ENCODE measurements at places on chromosomes 7 and 10.
A peak's percentile ranks its signal among the peaks of the same experiment; 100 is the strongest.

DNA sequence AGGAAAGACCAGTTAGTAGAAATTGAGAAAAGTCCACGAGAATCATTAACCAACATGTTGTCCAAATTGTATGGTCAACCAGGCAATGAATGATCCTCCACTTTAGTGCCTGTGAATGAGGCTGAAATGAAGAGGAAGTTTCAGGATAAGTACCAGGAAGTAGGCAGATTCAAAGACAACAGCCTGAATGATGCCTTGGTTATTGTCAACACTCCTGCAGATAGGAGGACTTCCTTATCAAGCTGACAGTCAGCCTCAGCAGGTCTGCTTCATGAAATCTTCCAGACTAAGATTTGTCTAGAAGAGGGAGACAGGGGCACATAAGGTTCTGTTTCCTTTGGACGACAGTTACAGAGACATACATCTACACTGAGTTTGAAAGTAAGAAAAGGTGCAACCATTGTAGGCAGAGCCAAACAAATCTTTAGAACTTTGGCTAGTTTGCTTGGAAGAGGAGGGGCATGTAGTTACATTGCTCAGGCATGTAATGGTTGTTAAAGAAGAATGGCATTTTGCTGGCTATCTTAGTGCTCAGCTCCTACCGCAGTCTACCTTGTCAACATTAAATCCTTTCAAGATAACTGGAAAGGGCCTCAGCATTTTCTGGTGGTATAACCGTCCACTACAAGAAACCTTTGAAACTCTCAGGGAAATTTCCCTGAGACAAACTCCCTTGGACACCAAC, 81.4 kb downstream of the ABI1 start:
- no peak for DNase-seq

- peak; percentile 80 for DNase-seq
Measured at GRCh38 chr10:97914837-97915211, 65.2 kb downstream of the GOLGA7B start.

DNA sequence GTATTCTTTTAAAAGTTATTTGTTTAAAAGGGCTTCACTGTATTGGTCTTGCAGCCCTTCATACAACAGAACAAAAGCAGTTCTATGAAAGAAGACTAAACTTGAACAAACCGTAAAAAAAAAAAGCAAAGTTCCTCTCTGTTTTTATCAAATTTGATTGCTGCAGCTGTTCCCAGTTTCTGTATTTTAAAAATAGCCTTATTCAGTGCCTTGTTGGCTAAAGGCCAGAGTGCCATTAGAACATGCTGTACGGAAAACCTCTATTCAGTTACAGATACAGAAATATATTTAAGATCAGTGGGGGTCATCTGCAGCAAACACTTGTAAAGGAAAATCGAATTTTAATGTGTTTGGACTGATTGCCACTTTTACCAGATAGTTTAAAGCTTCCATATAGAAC, 207.8 kb upstream of the ETV1 start:
- DNase-seq: no peak

DNA sequence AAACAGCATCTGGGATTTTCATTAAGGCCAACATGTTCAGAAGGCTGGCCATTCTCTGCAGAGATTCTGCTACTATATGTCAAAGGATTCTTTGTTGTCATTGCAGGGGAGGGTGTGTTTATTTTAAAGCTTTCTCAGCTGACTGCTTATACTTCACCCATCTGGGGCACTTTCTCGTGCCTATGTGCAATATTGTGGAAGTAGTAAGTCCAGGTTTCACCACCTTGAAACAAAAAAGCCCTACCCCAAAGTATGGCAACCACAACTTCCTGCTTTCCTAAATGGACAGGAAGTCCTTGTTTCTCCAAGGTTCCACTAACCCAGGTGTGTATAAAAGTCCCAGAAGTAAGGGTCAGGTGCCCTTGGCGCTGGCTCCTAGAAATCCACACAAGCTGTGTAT, 58.7 kb upstream of the COL1A2 start:
- DNase-seq: no peak

DNA sequence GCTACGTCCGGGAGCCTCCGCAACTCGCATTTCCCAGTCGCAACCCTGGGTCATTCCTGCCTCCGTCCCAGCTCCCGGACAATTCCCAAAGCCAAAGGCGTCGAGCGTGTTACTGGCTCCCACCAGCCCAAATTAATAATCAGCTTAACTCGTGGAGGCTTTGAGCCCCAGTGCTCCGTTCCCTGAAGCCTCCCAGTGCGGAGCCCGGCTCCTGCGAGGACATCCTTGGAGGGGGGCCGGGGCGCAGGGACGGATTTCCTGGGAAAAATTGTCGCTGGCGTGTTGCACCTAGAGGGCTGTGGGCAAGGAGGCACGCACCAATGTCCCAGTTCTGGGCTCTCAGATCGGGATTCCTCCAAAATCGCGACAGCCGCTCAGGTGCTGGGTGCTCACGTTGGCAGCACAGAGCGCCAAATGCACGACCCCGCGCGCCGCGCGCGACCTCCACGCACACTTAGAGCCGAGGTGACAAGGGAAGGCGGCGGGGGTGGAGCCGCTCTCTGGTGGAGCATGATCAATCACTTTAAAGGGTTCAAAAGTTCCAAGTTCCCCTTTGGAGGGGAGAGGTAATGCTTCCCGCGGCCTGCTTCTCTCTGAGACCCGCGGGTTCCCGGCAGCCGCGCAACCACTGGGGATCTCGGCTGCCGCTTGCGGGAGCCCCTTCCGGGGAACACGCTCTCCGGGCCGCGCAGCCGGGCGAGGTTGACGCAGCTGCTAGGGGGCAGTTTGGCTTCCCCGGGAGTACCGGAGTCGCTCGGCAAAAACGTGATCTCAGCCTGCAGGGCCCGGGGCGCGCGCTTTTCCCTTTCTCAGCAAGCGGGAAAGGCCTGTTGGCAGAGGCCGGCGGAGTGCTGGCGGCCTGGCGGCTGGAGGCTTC, 25.5 kb downstream of the SKIDA1 start:
- DNase-seq: no peak

DNA sequence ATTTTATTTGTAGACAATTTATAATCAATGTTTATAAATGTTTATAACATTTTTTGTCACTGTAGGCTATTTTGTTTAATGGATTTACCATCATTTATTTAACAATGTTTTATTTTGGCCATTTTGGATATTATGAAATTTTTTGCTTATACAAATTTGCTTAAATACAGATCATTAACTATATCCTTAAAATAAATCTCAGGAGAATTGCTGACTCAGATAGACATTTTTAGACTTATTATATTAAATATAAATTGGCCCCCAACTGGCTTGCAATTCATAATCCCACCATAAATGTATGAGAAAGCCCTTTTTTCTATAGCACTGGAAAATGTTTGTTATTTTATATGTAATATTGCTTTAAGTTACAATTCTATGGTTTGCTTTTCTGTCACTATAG, 3.8 kb upstream of the CLRN3 start:
- no peak for DNase-seq

GRCh38 chr7:116576350-116577319, 51.8 kb downstream of the CAV1 start:
- DNase-seq: peak; percentile 25

DNA sequence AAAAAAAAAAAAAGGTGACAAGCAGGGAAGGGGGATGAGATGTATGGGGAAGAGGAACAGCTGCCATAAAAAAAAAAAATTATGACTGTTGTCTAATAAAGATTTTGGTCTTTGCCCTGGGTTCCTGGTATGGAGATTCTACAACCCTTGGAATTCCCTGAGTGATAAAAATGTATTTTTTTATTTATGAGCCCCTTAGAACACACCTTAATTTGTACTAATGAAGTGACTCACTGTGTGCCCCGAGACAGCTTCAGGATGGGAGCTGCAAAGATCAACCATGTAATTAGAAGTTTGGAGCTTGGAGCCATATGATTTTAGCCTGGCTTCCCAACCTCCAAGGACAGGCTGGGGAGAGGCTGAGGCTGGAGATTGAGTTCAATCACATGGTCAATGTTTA, 69.7 kb downstream of the NHLRC2 start:
- no peak for DNase-seq

DNA sequence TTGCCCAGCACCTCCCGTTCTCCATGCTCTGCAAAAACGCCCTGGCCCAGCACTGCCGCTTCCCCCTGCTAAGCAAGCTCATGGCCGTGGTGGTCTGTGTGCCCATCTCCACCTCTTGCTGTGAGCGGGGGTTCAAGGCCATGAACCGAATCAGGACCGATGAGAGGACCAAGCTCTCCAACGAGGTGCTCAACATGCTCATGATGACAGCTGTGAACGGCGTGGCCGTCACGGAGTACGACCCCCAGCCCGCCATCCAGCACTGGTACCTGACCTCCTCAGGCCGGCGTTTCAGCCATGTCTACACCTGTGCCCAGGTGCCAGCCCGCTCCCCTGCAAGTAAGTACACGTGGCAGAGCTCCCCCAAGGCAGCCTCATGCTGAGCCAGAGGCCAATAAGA, 11.6 kb upstream of the ATP6V0E2 start:
- DNase-seq: no peak

DNA sequence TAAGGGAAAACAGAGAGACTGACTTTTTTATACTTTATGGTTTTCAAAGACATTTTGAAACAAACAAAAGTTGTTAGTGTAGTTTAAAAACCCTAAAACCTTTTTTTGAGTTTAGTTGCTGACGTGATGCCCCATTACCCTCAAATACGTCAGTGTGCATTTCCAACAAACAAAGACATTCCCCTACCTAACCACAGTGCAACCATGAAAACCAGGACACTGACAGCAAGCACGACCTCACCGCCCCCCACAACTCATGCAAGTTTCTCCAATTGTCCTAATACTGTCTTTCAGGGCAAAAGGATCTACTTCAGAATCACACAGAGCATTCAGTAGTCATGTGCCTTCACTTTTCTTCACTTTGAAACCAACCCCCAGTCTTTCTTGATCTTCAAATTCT, 75.0 kb downstream of the WNT2 start:
- no peak for DNase-seq

- no peak for DNase-seq
Measured at GRCh38 chr10:63646491-63646890, 125.3 kb downstream of the REEP3 start.

GRCh38 chr7:4798706-4799235, 23.3 kb downstream of the AP5Z1 start:
- DNase-seq: no peak

- no peak for DNase-seq
Measured at GRCh38 chr10:108560488-108560887, 1362.8 kb downstream of the XPNPEP1 start.

GRCh38 chr10:69573056-69573806, at the start of gene NEUROG3:
Gene NEUROG3, minus strand, starts transcription at chr10:69573422. Its CDS starts 379 bp downstream, at chr10:69573043.
- no peak for DNase-seq

DNA sequence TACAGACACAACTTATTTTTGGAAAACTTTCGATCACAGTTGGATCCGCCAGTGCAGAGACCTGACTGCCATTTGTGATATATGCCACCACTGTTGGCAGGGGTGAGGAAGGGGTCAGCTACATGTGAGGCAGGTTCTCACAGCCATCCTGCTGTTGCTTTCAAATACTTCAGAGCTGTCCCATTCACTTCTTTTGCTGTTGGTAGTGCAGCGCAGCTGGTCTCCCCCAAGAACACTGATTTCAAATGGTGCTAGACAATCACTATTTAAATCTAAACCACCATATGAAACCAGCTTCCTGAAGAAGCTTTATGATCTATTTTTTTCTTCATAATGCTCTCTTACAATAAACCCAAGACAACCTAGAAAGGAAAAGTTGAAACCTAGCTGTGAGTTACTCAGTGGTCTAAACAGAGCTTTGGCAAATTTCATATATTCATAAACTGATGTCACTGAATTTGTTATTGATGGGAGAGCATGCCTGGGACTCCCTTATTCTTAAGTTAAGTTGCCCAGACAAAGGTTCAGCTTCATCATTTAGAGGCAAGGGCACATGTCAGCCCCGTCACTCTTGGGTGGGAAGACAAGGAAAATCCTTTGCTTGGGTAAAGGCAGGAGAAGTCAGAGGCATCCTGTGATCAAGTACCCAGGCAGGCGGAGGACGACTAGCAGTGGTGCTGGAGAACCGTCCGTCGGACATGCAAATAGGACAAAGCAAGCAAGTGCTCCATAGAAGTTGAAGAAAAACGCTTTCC, 143.4 kb upstream of the KLF14 start:
- no peak for DNase-seq

- DNase-seq: no peak
Measured at GRCh38 chr7:28675429-28675828, 263.1 kb downstream of the CREB5 start.

GRCh38 chr7:134788191-134788590, 8.8 kb downstream of the CALD1 start:
- DNase-seq: no peak

DNA sequence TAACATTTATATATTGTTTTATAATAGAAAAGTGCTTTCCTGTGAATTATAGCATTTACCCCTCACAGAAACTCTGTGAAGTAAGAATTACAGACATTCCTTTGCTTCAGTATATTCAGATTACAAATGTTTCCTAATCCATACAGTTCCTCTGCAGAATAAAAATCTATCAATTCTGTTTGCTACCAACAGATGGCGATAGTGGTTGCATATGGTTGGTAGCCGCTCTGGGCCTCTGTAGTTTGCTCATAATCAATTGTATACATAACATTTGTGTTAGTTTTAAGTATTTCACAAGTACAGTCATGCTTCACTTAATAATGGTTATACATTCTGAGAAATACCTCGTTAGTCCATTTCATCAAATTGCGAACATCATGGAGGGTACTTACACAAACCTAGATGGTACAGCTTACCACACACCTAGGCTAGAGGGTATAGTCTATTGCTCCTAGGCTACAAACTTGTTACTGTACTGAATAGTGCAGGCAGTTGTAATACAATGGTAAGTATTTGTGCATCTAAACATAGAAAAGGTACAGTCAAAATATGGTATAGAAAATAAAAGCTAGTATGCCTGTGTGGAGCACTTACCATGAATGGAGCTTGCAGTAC, 94.4 kb upstream of the STEAP4 start:
- no peak for DNase-seq

DNA sequence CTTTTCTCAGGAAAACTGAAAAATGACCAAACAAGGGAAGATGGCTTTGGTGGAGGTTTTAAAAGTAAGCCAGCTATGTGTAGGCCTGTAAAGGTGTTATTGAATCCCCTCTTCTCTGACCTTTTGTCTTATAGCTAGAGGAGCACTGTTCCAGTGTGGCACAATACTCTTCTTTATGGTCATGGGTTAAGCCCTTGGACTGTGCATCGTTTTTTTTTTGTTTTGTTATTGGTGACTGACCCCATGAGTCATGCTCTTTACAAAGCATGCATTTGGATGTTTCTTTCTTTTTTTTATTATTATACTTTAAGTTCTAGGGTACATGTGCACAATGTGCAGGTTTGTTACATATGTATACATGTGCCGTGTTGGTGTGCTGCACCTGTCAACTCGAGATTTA, 19.6 kb upstream of the FAM25A start:
- no peak for DNase-seq

GRCh38 chr10:50334273-50334672, 83.0 kb upstream of the ASAH2 start:
- no peak for DNase-seq

DNA sequence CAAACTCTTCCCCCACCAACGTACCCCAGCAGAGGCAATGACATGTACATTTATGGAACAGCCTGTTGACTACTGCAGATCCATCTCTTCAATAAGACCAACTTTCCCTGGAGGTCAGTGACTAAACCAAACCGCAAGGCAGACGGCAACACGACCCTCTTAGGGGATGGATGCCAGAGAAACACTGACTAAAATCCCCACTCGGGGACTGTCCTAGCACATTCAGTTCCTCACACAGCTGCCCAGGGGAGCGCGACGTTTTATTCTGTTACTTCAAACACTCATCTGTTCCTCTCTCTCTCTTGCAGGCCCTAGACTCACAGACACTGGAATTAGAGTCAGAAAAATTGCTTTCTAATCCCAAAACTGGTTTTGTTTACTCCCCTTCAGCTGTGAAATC, 146.5 kb upstream of the PRSS1 start:
- DNase-seq: no peak

GRCh38 chr10:48453451-48454301, 147.2 kb downstream of the MAPK8 start:
- DNase-seq: no peak

Data from HTR-8/SVneo (cell line).